ENCODE measurements at places on chromosomes 6 and 20.
A peak's percentile ranks its signal among the peaks of the same experiment; 100 is the strongest.

DNA sequence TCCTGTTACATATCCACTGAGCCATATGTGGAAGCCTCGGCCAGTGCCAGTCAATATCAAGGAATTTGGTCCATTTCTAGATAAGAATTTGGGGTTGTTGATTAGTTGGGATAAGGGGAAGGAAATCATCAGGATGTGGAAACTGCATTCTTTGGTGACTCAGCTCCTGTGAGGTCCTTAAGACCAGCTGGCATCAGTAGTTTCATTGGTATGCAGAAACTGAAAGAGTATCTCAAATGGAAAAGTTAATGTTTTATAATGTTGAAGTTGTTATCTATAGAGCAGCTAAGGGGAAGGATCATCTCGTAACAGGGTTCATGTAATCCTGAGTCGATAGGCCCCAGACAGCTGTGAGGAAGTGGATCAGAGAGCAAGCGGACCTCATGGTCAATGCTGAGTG lies 87.9 kb upstream of the PRND start:
- peak; percentile 81 for DNase-seq

GRCh38 chr6:57265755-57266221 lies 43.7 kb upstream of the RAB23 start:
- DNase-seq: peak; percentile 11

GRCh38 chr6:20931772-20932171 lies 397.5 kb downstream of the CDKAL1 start:
- no peak for DNase-seq

- DNase-seq: no peak
These were observed 73.7 kb downstream of the EDN1 start for GRCh38 chr6:12363651-12364381.

DNA sequence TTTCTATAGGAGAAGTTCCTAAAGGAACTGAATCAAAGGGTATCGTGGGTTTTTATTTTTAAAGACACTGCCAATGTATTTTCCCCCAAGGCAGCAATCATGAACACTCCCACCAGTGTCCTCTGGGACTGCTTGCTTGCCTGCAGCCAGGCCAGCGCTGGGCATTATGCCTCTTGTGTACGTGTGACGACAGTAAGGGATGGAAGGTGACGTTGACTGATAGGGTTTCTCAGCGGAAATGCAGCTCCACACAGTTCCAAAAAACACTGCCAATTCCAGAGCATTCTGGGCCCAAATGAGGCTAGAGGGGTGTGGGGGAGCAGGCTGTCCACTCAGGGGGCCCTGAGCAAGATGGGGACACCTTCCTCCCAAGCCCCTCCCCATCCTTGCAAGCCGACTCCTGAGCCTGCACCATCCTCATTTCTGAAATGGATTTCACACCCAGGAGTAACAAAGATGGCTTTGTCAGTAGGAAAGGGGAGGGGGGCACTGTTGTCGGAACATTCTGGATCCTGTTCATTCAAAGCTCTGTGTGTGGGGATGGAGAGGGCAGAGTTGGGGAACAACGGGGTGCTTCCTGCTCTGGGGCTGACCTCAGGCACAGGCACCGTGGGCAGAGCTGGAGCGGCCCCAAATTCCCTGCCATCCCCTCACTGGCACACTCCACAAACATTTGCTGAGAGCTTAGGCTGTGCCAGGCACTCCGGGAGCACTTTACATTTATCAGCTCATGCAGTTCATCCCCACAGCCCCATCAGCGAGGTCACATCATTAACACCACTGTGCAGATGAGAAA lies 20.0 kb downstream of the PREX1 start:
- no peak for DNase-seq

DNA sequence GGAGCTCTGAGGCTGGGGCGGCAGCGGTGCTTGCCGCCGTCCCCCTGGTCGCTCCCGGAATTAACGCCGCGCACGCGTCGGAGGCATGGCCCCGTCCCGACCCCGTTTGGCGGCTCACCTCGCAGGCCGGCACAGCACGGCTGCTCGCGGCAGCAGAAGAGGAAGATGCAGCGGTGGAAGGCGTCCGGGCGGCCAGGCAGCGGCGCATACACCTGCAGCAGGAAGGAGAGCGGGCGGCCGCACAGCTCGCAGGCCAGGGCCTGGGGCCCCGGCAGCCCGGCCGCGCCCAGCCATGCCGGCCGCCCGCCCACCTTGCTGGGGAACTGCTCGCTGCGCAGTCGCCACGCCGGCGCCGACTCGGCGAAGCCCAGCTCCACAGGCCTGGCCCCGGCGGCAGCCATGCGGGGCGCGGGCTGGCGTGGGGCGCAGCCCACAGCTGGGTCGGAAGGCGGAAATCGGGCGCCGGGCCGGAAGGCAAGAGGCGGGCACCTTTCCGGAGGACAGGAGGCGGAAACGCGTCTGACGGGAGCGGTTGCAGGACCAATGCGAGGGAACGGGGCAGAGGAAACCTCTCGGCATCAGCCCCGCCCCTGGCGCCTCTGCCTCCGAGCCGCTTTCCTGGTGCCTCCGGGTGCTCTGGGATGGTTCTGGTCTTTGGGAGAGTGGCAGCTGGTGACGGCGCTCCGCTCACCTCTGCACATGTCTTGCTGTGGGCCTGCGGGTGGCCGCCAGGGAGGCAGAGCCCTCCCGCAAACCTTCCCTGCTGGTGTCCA lies at the start of gene PDCD2:
TSS of gene PDCD2 (minus strand) at position 457 of the 773 bp plus-strand sequence. CDS start at position 401, 56 bp downstream.
- peak; percentile 74 for DNase-seq

- DNase-seq: no peak
These were observed 180.6 kb downstream of the TBX18 start for GRCh38 chr6:84583784-84584183.

GRCh38 chr20:1094751-1095150 lies 23.7 kb upstream of the PSMF1 start:
- DNase-seq: no peak

- DNase-seq: no peak
These were observed 9.7 kb downstream of the NOTCH4 start for GRCh38 chr6:32214126-32214525.

- DNase-seq: no peak
These were observed 39.4 kb downstream of the TRAF3IP2 start for GRCh38 chr6:111566222-111566734.

DNA sequence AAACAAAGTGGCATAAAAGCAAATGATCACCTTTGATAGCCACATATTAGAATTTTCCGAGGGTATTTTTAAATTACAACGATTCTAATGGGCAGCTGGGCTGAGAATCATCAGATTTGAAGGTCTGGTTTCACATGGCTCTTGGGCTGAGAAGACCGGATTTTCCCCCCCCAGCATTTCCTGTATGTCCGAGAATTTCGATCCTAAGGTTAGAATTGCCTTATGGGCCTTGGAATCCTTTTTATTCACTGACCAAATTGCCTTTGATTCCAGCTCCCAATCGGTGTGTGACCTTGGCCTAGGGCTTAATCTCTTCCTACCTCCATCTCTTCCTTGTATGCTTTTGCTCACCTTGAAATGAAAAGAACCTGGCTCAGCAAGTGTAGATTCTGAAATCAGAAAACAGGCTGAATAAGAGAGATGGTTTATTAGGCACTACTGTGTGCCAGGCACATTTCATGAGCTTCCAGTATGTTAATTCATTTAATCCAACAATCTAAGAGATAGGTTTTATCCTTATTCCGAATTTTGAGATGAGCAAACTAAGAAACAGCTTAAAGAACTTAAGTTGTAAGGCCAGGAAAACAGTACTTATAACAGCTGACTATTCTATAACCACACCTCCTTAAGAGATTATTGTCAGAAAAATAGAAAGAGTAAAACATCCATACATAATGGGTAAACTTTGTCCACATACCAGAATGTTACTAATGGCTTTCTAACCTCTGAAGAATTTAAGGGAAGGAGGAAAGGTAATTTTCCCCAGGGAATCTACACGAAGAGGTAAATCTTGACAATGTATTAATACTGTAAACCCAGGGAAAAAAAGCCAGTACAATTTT lies 39.4 kb downstream of the HFE start:
- no peak for DNase-seq

GRCh38 chr6:6900569-6901204 lies 207.1 kb upstream of the RREB1 start:
- no peak for DNase-seq

GRCh38 chr6:53440336-53440945 lies 91.7 kb upstream of the ELOVL5 start:
- DNase-seq: no peak

DNA sequence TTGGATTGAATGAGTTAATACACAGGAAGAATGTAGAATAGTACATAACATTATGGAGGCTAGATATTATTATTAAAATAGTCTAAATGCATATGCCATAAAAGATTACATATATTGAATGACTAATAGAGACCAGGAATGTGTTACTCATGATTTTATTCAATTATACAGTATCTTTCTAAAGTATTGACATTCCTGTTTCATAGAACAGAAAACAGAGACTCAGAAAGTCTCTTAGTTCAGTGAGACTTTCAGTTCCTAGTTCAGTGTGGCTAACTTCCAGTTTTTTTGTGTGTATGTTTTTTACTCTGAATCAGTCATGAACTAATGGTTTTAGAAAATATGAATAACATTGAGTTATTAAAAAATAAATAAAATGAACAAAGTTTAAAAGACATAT lies 34.6 kb upstream of the TMEM244 start:
- DNase-seq: no peak

- DNase-seq: no peak
These were observed 9.6 kb upstream of the SH3BGRL2 start for GRCh38 chr6:79621579-79621978.

DNA sequence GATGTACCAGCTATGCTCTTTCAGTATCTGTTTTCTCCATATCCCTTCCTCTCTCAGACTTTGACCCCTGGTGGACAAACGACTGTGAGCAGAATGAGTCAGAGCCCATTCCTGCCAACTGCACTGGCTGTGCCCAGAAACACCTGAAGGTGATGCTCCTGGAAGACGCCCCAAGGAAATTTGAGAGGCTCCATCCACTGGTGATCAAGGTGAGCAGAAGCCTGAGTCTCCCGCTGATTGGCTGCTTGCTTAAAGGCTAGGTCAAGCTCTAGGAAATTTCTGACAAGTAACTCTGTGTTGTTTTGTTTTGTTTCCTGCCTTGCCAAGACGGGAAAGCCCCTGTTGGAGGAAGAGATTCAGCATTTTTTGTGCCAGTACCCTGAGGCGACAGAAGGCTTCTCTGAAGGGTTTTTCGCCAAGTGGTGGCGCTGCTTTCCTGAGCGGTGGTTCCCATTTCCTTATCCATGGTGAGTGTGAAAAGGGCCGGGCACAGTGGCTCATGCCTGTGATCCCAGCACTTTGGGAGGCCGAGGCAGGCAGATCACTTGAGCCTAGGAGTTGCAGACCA lies 28.6 kb downstream of the C6orf89 start:
- no peak for DNase-seq

DNA sequence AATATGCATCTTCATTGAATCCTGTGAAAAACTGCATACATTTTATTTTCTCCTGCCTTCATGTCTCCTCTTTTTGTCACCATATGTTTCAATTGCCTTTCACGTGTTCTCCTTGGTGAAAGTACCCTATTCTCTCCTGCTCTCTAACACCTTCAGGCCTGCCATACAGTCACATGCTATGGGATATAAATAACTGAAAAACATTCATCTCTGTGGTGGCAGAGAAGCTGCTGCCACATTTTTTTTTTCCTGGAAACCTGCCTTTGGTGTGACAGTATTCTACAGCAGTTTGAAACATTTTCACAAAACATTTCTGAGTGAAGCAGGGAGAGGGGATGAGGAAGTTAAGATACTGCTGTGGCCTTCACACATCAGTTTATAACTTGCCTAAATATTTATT lies 44.8 kb upstream of the FBXL4 start:
- no peak for DNase-seq

DNA sequence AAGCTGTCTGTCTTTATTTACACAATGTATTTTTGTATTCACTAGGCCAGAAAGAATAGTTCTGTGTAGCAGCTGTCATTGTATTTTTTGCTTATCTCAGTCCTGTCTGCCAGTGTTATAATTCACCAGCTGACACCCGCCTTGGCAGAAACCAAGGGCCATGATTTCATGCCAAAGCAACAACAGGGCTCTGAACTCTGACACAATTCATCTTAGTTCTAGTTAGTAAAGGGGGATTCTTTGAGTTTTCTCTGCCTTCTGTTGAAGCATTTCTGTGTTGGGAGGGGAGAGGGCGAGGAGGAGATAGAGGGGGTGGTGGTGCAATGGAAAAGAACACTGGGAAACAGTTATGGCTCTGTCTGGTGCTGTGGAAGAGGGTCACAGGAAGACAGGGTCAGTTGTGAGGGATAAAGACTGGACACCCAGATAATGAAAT lies 684.6 kb upstream of the MARCKS start:
- no peak for DNase-seq

DNA sequence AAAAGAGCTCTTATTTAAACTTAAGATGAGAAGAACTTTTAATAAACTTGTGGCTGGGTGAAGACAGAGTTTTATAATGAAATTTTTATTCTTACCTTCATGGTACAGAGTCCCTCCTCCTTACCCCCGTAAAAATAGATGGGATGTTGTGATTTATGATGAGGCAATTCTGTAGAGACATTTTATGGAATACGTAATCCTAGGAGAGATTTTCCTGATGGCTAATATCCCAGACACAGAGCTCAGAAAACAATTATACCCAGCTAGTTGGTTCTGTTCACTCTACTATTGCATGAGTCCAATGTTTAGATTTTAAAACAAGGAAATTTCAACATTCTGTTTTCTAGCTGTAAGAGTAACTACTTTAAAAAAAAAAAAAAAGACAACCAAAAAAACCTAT lies 43.4 kb downstream of the MTHFD1L start:
- DNase-seq: no peak

DNA sequence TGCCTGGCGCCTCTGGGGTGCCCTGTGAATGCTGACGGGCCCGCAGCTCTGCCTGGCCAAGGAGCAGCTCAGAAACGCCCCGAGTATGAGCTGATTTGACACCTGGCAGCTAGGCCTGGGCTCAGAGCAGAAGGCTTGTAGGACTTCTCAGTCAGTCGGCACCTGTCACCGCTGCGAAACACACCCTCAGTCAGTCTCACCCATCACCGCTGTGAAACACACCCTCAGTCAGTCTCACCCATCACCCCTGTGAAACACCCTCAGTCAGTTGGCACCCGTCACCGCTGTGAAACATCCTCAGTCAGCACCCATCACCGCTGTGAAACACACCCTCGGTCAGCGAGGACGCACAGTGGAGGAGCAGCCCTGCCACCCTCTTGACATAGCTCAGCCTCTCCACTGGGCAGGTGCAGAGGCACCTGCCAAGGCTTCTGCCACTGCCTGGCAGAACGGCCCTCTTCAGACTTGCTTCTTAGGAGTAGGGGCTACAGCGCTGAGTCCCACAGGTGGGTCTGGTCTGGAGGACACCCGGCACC lies 109.0 kb downstream of the PSMB1 start:
- DNase-seq: no peak

DNA sequence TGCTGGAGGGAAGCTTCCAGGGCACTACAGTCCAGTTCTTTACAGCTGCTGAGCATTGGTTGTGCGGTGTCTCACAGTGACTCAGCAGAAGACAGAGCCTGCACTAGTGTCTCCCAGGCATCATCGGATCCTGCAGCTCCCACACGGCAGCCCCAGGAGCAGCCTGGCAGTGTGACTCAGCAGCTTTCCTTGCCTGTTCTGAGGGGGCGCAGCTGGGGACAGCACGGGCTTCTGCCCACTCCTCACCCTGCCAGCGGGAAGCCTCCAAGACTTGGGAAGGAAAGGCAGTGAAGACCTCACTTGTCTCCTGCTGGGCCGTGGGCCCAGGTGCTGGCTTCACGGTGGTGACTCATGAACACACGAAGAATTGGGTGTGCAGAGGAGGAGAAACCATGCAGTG lies 165.4 kb downstream of the SYNDIG1 start:
- DNase-seq: peak; percentile 79

GRCh38 chr20:47063407-47063806 lies 168.8 kb downstream of the EYA2 start:
- no peak for DNase-seq

Data from AG04450 (cell line).